Stimulated activated CD4-positive, alpha-beta T cell treated with anti-CD3 and anti-CD28 coated beads, Interleukin-1b, Interleukin-23, amount 100 ng/mL, for 1 hour (primary cell): ENCODE measurements at places on chromosomes 11 and 22.

- DNase-seq = no peak
Observed at GRCh38 chr11:27470826-27471588, 1.6 kb downstream of the LGR4 start.

GRCh38 chr22:28798810-28799605 is 1.4 kb downstream of the XBP1 start:
- no peak for DNase-seq

DNA sequence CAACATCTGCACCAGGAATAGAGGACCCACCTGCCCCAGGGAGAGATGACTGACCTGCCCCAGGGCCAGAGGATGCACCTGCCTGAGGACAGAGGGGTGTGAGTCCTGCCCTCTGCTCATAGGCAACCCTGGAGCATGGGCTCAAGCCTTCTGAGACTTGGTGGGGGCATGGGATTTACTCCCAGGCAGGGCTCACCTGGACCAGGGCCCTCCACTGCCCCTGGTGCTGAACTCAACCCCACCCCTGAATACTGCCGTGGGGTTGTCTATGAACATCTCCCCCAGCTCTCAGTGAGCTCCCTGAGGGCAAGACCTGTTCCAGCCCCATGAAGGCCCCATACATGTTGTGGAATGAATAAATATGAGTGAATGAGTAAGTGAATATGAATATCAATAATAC is 33.8 kb upstream of the MUC5AC start:
- DNase-seq = no peak

DNA sequence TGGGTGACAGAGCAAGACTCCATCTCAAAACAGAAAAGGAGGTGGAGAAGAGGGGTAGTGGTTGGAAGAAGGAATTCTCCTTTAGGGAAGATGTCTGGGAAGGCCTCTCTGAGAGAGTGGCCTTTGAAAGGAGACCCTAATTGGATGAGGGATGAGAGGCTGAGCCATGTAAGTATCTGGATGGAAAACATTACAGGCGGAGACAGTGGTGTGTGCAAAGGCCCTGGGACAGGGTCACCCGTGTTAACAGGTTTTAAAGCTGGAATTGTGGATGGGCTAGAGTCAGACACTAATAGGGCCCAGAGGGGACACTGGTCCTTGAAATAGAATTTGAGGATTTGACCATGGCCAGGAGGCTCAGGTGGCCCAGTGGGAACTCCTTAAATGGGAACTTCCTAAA is 10.4 kb downstream of the SNAP29 start:
- no peak for DNase-seq

- no peak for DNase-seq
Observed at GRCh38 chr11:121452609-121453150, at the start of gene SORL1-AS1. SORL1-AS1 (minus strand) TSS chr11:121452967.

- DNase-seq = no peak
Observed at GRCh38 chr22:17243524-17243923, 24.3 kb upstream of the ADA2 start.

- DNase-seq = no peak
Observed at GRCh38 chr11:75792127-75792731, 22.8 kb upstream of the UVRAG start.

GRCh38 chr11:118079491-118079890 is 2.6 kb downstream of the TMPRSS4 start:
- no peak for DNase-seq

GRCh38 chr11:1470681-1471611 is 15.6 kb downstream of the MOB2 start:
- DNase-seq = no peak

GRCh38 chr11:125175896-125176575 is 11.5 kb downstream of the PKNOX2 start:
- DNase-seq = no peak

- no peak for DNase-seq
Observed at GRCh38 chr11:66880496-66881450, 23.9 kb downstream of the LRFN4 start.

GRCh38 chr11:103773059-103773458 is 263.4 kb upstream of the DDI1 start:
- no peak for DNase-seq

GRCh38 chr11:117870103-117870952 is 6.1 kb downstream of the FXYD6 start:
- no peak for DNase-seq

DNA sequence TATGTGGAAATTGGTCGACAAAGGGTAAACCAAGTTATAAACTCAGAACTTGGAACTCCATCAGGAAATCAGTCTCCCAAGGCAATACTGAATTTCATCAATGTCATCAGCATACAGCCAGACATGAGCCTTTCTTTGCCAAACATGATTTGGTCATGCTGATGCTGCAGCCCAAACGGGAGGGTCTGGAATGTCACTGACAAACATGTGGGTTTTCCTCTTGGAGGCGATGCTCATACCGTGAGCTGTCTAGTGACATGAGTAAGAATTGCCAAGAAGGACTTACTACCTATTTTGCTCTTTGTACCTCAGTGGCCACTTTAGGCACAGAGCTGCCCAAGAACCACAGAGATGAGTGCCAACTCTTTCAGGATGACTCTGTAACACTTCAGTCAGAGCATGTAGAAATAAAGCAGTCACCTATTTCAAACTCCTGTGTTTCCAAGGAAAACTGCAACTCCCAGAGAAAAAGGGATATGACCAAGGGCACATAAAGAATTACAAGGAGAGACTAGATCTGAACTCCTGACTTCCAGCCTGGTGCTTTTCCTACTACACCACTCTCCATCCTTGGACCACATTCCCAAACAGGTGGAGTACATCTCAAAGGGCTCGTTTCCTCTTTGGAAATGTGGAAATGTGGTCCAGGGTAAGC is 24.3 kb upstream of the MRGPRX2 start:
- no peak for DNase-seq

DNA sequence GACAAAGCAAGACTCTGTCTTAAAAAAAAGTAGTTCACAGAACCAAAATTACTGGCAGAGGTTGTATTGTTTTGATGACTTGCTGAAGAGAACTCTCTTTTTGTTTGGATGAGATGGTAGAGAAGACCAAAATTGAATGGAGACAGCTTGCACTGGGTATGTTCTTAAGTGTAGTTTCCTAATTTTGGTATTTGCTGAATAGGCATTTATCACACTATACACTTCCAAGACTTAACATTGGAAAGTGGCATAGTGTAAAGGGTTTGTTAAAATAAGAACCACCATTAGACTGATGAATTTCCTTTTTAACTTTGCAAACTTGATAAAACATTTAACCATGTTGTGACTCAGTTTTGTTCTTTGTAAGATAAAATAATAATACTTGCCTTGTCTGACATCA is 5.3 kb upstream of the DCUN1D5 start:
- DNase-seq = no peak

DNA sequence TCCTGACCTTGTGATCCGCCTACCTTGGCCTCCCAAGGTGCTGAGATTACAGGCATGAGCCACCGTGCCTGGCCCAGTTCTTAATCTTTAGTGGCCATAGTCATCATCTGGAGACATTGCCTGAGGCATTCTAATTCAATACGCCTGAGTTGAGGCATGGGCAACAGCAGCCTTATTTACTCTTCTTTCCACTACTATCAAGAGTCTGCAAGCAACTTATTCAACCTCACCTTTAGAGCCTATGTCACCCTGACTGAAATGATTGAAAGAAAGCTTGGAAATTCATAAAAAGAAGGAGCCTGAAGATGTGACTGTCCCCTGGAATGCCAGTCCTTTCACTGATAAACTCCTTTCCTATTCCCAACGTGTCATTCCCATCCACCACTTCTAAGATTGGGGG is 15.8 kb upstream of the PAFAH1B2 start:
- no peak for DNase-seq

- no peak for DNase-seq
Observed at GRCh38 chr11:110832539-110832938, 120.3 kb upstream of the ARHGAP20 start.

DNA sequence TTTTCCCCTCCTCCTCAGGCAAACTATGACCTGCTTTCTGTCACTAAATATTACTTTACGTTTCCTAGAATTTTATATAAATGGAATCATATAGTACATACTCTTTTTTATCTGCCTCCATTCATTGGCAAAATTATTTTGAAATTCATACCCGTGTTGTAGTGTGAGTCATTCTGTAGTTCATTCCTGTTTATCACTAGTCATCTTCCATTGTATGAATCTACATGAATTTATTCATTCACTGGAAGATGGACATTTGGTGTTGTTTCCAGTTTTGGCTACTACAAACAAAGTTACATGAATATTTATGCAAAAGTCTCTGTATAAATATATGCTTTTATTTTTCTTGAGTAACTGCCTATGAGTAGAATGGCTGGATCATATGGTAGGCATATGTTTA is 60.7 kb upstream of the OPCML start:
- no peak for DNase-seq
